ENCODE measurements at places on chromosomes 6 and 20. TPM values are rescaled to one million over a fixed set of nuclear protein-coding genes. Genes with fewer than 3 reads are reported as not detected.

- no peak for DNase-seq
Observed at GRCh38 chr6:79782792-79783580, 151.9 kb downstream of the SH3BGRL2 start.

- no peak for DNase-seq
Observed at GRCh38 chr20:53870426-53871315, 199.7 kb downstream of the BCAS1 start.

DNA sequence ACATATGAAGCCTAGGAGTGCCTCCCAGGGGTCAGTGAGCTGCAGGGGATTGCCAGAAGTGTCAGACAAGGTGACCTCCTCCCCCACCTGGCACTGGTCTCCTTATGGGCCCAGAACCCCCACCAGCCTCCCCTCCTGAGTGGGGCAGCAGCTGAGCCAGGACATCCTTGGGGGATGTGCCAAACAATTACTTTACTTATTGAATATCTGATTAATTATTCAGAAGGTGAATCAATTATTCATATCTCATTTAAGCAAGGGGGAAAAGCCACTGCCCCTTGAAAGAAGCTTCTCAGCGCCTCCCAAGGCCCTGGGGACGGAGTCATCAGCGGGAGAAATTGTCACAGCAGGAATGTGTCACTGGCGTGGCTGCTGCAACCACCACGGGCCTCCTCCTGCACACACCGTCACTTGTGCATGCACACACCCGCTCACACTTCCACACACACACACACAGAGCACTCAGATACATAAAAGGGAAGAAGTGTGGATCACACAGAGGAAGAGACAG lies 123.4 kb upstream of the MAFB start:
- DNase-seq, result no peak

GRCh38 chr6:132365281-132365907 lies 35.9 kb downstream of the MOXD1 start:
- no peak for DNase-seq

GRCh38 chr20:40933758-40934157 lies 94.9 kb upstream of the TOP1 start:
- DNase-seq, result no peak

DNA sequence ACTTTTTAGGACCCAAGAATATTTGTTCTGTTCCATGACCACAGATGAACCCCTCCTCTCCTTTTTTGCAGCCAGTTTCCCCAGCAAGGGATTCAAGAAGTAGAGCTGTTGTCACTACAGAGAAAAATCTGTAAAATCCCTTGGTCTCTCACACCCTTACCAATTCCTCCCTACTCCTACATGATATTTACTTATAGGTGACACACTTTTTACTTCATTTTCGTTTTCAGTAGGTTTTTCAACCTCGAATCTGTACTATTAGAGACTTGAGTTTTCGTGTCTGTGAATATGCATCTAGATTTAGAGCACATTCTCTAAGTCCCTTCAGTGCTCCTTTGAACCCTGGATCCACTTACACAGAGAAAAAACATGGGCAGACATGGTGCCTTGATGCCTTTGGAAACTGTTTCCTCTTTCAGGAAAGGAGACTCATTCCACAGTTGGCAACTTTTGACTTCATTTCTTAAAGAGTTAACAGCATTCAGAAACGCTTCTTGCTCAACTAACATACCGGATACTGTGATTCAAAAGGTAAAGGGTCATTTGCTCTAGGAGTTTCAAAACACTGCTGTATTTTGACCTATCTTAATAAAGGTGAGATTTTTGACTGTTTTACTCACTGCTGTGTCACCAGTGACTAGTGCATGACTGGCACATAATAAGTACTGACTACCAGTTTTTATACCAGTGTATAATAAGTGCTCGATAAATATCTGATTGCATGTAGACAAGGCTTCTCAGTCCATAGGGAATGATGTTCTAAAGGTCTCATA lies 50.6 kb downstream of the LAMA4 start:
- no peak for DNase-seq

DNA sequence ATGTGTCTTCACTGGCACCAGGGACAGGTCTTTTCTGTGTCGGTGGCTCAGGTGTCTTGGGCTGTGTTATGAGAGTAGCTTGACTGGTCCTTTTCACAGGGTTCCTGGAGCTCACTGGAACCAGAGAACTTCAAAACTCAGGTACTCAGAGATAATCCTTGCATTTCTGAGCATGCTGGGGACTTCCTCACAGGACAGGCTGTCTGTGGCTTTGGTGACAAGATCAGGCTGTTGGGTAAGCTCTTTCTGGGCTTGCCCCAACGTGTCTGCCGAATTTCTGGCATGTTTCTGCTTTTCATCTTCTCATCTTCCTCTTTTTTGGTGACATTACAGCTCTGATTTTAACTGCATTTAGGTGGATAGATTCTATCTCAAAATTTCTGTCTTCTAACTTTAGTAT lies 270.0 kb downstream of the CDH26 start:
- DNase-seq, result no peak

DNA sequence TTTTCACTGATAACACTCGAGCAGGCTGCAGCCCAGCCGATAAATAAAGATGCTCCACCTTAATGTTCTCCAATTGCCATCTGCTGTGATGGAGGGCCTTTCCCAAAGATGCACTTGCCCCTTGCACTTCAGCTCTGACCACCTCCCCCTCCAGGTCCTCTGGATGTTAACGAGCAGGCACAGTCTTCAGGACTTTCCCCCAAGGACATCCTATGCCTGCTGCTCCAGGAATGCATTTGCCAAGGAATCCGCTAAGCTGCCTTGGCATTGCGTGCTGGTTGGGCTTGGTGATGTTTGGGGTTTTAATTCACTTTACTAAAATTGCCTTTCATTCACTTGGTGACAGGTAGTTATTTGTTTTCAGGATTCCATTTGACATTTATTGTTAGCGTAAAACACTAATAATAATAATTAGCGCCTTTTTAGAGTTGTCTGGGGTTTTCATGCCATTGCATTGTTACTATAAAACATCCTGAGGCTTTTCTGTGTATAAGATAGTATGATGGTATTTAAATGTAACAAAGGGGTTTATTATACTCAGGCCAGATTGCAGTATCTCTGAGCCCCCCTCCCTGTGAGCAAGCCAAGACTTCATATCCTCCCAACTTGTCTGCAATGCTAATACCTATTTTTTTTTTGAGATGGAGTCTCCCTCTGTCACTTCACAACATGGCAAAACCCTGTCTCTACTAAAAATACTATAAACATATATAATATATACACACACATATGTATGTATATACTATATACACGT lies 66.7 kb upstream of the TSHZ2 start:
- DNase-seq, result no peak

GRCh38 chr6:148128014-148128730 lies 214.5 kb upstream of the SASH1 start:
- no peak for DNase-seq

DNA sequence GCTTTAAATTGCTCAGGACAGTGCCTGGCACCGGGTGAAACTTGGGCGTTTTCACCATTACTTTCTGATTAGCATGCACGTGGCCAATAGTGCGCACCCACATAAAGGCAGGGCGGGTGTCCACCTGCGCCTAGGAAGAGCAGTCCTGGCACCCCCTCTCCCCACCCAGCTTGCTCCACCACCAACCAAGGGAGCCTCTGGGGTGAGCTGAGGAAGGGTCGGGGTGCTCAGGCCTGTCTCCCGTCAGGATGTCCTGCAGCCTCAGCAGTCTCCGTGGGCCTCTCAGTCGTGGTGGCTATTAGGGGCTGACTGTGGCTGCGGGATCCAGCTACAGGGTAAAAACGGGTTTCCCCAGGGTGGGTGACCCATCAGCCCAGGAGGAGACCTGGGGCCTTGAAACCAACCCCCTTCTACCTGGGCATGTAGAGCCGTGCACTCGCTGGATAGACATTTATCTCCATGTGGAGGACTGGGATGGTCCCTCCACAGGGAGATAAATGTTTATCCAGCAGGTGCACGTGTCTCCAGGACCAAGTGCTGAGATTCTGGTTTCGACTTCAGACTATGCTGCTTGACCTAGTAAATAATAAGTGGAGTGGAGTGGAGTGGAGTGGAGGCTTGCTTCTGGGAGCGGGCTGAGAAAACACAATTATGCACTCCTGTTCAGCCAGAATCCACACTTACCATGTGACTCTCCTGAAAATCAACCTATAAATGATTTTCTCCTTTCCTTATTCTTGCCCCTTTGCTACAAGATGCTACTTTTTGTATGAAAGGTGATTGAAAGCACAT lies 91.1 kb downstream of the ZDHHC14 start:
- no peak for DNase-seq

GRCh38 chr6:21312118-21312517 lies 281.4 kb upstream of the SOX4 start:
- DNase-seq, result no peak

GRCh38 chr20:4067600-4068261 lies 52.4 kb upstream of the RNF24 start:
- DNase-seq, result no peak

GRCh38 chr6:148221196-148221979 lies 121.2 kb upstream of the SASH1 start:
- no peak for DNase-seq

DNA sequence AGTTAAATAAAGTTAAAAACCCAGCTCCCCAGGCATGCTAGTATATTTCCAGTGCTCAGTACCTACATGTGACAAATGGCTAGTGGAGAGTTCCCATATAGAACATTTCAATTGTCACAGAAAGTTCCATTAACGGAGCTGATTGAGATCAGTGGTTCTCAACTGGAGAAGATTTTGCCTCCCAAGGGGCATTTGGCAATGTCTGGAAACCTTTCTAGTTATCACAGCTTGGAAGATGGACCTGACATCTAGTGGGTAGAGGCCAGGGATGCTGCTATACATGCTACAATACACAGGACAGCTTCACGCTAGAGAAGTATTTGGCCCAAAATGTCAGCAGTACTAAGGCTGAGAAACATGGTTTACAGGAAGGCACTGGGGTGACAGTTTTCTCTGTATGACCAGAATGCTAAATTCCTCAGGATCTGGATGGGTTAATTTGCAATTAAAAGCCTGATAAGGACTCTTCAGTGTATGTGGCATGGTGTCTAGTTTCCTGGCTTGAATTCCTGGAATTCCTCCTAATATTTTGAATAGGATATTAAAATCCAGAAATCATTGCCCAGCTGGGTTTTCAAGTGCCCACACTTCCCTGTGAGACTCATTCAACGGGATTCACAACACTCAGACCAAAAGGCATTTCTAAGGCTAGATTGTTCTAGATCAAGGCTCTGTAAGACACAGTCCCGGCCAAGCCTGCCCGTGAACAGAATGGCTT lies 84.7 kb upstream of the SALL4 start:
- no peak for DNase-seq

DNA sequence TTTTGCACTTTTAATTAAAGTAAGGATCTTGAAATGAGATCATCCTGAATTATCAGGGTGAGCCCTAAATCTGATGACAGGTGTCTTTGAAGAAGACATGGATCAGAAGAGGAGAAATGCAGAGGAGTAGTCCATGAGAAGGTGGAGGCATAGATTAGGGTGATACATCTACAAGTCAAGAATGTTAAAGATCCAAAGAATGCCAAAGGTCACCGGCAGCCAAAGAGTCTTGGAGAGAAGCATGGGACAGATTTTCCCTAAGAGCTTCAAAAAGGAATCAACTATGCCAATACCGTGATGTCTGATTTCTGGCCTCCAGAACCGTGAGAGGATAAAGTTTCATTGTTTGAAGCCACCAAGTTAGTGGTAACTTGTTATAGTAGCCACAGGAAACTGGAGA lies 59.0 kb upstream of the THEMIS start:
- no peak for DNase-seq

GRCh38 chr6:100435299-100435698 lies 29.4 kb downstream of the SIM1 start:
- DNase-seq, result no peak

DNA sequence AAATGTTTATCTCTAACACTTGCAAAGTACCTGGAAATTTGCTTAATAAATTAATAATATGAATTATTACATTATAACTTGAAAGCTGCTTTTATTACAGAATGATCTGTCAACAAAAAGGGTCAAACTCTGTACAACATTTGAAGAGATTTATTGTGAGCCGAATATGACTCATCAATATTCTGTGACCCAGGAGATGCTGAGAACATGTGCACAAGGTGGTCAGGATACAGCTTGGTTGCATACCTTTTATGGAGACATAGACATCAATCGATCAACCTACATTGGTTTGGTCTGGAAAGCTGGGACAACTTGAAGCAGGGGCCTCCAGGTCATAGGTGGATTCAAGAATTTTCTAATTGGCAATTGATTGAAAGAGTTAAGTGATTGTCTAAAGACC lies 79.0 kb downstream of the RNASET2 start:
- DNase-seq, result no peak

GRCh38 chr6:87922947-87923330 lies 124.7 kb upstream of the SPACA1 start:
- DNase-seq, result no peak

DNA sequence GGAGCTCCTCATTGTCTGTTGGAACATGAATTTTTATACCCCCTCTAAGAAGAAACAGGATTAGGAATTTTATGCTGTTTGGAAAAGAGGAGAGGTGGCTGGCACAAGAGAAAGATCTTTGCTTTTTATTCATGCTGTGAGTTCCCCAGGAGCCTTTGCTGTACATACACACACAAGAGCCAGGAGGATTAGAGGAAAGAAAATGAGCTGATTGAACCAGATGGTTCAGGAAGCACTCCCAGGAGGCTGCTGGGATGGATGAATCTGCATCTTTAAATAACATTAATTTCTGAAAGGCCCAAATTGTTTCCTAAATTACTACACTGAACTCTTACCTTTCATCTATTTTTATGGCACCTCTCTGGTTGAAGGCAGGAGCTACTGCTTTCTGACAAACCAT lies 20.1 kb upstream of the TCP11 start:
- DNase-seq, result no peak

GRCh38 chr6:148657048-148657447 lies 89.8 kb upstream of the UST start:
- DNase-seq, result no peak

- DNase-seq, result no peak
Observed at GRCh38 chr6:14059791-14060436, 57.7 kb upstream of the CD83 start.

DNA sequence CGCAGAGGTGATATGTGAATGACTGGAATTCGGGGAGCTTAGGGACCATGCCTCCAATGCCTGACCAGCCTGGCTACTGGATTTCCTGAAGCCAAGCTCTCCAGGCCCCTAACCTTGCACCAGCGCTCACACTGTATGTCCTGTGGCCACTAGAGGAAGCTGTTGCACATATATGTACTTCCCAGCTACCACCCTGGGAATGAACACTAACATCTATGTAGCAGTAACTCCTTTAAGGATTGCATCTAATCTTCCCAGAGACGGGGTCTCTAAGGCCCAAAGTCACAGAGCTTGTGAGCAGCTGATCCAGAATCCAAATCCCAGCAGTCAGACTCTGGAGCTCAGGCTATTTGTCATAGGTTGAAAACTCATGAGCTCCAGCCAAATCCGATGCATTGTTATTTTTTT lies 20.4 kb upstream of the BPIFB1 start:
- DNase-seq, result no peak

The CLPSL1 gene
- polyA plus RNA-seq, result not detected

The ID1 gene
- 1.9 TPM for polyA plus RNA-seq

The LTA gene
- 6.6 TPM for polyA plus RNA-seq

The SLC35B3 gene
- polyA plus RNA-seq, result 15.6 TPM

The FILIP1 gene
- polyA plus RNA-seq, result not detected

The SLC25A27 gene
- not detected for polyA plus RNA-seq

The IYD gene
- not detected for polyA plus RNA-seq

The COX4I2 gene
- polyA plus RNA-seq, result not detected

The CCN2 gene
- polyA plus RNA-seq, result not detected

Measured in immature natural killer cell (primary cell).